ENCODE measurements at places on chromosomes 2 and 18.

DNA sequence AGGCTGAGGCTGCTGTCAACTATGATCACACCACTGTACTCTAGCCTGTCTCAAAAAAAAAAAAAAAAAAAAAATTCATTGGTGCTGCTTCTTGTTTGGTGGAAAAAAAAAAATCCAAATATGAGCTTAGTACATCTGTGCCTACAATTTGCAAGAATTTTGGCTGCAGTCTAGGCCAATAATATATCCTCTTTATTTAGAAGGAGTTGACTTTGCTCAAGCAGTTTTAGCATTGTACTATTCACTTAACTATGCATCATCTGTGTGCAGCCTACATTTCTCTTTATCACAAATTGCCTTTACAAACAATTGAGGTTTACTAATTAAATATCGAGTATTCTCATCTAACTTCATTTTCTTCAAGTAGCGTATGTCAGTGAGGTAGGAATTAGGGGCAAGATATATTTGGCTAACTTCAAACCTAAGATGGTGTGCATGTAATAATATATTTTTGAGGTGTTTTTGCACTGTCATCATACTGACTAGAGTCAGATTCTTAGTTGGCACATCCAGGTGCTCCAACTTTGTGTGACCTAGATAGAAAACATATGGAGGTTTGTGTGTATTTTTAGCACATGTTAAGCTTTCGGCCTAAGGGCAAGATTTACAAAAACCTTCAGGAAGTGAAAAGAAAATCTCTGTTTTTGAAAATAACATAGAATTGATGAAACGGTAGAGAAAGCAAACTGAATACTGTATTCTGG lies 51.8 kb downstream of the PMS1 start:
- no peak for DNase-seq

GRCh38 chr2:102806250-102806837 lies 44.5 kb downstream of the TMEM182 start:
- peak; percentile 64 for DNase-seq

DNA sequence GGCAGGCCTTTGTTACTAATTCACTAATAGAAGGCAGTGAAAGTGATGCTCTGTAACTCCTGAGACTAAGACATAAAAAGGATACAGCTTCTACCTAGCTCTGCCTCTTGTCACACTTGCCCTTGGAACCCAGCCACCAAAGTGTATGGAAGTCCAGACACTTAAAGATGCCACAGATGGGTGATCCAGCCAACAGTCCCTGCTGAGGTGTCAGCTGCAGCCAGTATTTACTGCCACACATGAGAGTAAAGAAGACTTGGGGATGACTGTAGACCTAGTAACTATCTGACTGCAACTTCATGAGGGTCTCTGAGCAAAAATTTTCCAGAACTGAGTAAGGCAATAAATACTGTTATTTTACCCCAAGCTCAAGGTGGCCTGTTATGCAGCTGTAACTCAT lies 8.8 kb downstream of the IMMT start:
- DNase-seq, result no peak

DNA sequence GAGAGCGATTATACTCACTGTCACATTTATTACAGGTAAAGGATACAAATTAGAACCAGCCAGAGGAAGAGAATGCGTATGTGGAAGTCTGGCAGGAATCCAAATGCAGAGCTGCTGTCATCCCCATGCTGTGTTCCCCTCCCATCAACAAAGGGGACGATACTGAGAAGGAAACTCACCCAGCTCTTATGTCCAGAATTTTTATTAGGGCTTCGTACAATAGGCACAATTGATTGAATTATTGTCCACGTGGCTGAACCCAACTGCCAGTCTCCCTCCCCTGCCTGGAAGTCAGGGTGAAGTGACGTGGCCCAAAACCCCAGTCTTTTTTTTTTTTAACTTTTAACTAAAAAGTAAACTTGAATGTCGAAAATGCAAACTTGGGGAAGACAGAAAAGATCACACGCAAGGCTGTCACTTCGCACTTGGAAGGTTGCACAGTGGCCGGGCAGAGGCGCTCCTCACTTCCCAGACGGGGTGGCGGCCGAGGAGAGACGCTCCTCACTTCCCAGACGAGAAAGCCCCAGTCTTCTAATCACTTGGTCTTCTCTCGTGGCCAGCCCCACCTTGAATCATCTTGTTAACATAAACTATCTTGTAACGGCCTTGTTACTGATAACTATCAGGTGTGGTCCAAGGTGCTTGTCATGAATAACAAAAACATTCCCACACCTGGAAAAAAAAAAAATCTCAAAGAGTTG lies 40.0 kb upstream of the ITSN2 start:
- DNase-seq, result no peak

GRCh38 chr2:110197452-110197851 lies 7.4 kb downstream of the NPHP1 start:
- DNase-seq, result no peak

DNA sequence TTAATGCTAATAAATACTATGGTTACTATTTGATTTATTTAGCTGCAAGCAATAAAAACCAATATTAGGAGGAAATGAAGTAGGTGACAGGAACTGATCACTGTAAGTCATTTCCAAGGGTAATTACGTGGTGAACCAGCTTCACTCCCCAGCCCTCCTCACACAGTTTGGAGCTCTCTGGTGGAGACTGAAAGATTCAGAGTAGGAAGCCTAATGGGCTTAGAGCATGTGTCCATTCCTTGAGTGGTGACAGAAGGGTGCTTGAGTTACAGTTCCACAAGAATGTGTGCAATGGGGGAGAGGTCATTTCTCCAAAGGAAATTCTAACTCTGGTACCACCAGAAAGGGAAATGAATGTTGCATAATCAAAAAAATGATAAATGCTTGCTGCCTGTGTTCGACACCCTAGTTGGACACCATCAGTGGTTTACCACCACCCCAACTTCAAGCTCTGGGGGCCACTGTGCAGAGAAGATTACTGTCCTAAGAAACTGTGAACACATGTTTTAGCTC lies 285.1 kb upstream of the MMADHC start:
- no peak for DNase-seq

- no peak for DNase-seq
These were observed 7.1 kb upstream of the NAPG start for GRCh38 chr18:10518595-10519255.

DNA sequence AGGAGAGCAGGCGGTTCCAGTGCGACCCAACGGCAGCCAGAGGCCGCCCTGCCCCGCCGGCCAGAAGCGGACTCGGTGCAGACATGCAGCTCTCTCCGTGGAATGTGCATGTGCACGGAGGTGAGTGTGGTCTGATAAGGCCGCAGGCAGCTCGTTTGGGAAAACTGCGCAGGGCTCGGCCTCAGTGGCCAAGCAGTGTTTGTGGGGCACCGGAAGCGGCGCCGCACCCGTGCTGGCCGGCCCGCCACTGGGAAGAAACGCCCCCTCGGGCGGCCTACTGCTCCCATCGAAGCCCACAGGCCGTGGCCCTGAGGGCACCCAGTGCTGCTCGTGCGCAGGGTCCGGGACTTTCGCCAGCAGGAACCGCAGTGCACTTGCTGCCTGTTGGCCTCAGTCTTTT lies 25.2 kb downstream of the PRELID3A start:
- DNase-seq, result no peak

DNA sequence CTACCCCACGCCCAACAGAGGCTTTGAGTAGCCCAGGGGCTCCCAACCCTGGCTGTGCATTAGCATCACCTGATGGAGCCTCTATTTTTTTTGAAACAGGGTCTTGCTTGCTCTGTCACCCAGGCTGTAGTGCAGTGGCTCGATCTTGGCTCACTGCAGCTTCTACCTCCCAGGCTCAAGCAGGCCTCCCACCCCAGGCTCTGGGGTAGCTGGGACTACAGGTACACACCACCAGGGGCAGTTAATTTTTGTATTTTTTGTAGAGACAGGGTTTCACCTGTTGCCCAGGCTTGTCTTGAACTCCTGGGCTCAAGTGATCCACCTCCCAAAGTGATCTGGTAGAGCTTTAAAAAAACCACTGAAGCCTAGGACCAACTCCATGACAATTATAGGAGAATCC lies 394.8 kb upstream of the ATP5MC3 start:
- no peak for DNase-seq

DNA sequence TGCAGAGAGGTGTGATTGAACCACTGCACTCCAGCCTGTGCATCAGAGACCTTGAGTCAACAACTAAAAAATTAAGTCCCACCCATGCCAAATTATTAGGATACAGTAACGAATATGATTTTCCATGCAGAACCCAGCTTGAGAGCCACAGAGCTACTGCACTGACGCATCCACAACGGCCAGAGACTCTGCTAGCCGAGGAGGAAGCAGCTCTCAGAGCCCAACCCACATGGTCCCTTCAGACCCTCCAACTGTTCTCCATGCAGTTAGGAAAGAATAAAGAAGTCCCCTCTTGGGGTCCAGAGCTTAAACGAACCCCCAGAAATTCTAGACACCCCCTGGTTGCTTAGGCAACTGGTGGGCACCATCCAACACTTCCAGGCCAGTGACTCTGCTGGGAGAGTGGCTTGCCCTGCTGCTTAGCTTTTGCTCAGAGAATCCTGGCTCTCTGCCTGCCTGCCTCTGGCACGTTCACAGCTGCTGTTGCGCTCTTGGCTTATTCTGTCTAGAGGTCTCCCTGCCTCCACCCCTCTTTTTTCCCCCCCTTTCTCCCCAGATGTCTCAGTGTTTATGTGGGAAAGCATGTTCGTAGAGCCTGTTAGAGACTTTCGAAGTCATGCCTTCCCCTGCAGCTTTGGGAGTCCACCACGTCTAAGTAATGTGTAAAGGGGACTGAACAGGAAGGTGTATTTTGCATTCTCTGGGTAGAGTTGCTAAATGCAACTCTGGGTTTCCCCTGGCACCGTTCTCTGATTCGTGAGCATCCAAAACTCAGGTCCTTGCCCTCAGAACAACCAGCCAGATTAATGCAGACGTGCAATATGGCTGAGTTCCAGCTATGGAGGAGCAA lies 26.0 kb upstream of the SP3 start:
- DNase-seq, result no peak

DNA sequence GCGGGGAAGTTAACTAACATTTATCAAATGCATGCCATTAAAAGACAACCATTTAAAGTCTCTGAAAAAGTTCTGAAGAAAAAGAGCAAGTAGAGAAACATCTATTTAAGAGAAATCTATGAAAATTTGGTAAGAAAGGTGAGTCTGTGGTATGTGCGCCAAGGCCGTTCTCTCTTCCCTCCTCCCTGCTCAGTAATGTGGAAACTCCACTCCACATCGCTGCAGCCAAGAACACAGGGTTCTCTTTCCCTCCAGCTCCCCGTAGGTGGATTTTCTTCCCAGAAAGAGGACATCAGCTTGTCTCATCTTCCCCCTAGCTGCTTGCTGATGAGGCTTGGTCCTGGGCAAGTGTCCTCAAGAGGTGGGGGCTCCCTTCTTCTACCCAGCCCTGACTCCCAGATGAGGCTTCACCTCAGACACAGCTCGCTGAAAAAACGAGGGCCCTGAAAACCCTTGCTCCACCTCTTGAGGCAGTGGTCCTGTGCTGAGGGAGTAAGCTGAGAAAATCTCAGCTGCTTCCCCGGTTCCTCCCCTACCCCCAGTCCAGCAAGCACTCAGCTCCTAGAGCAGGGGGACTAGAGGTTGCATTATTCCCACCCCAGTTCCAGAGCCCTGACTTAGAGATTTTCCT lies 45.8 kb upstream of the PTPRM start:
- no peak for DNase-seq

DNA sequence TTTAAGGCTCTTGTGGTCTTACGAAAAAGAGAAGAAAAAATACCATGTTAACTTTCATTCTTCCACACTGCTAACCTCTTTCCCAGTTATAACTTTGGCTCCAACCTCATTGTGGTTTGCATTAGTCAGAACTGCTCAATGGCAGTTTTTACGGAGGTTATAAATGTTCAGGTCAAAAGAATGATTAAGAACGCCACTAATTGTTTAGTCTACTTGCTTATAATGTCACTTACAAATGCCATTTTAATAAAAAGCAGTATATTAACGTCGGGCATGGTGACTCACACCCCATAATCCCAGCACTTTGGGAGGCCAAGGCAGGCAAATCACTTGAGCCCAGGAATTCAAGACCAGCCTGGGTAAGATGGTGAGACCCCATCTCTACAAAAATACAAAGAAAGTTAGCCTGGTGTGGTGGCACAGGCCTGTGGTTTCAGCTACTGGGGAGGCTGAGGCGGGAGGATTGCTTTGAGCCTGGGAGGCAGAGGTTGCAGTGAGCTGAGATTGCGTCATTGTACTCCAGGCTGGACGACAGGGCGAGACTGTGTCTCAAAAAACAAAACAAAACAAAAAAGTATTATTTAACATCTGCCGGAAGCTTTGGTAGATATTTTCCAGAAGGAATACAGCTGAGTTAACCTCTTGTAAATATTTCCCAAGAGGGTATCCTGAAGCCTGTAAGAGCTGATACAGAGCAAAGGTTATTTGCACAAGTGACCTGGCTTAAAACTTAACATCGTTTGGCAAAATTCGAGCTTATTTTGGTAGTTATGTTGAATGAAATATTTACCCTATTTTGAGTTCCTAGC lies 5.1 kb downstream of the AGPS start:
- DNase-seq, result no peak

DNA sequence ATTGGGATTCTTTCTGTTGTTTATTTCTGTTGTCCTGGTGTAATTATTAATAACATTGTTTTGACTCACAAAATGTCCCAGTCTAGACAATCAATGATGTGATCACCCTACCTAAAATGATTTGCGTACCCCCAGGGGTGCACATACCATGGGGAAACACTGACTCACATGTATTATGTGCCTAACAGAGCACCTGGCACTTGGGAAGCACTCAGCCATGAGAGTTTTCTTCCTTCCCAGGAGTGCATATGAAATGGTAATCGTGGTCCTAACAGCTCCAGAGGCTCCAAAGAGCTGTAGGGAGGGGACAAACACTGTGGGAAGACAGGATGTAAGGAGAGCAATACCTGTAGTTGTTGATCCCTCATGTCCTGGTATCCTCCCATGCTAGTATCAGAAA lies 187.8 kb upstream of the ERBB4 start:
- no peak for DNase-seq

GRCh38 chr18:76234676-76235060 lies 260.4 kb downstream of the ZNF516 start:
- DNase-seq, result no peak

GRCh38 chr2:129252781-129253460 lies 726.5 kb upstream of the RAB6C start:
- DNase-seq, result no peak

- DNase-seq, result no peak
These were observed 422.0 kb downstream of the GALR1 start for GRCh38 chr18:77671456-77672167.

- DNase-seq, result no peak
These were observed 42.9 kb downstream of the RBKS start for GRCh38 chr2:27847333-27847732.

- DNase-seq, result no peak
These were observed 99.4 kb downstream of the WDSUB1 start for GRCh38 chr2:159187106-159187505.

DNA sequence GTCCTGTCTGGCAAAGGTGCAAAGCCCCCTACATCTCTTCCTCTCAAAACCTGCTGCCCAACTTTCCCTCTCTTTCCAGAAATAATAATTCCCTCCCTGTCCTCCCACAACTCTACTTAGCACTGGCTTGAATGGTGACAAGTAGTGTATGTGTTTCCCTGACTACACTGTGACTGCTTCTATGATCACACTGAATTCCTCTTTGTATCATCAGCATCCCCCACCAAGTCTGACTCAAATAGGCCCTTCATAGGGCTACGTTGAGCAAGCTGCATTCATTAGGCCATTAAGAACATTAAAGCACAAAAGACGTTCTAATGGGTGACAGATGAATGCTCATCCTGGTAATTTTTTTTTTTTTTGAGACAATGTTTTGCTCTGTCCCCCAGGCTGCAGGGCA lies 13.7 kb upstream of the ST3GAL5 start:
- no peak for DNase-seq
